HL-60 (cell line): ENCODE measurements at places on chromosomes 4 and X.

GRCh38 chr4:129645461-129645860 is 549.5 kb downstream of the C4orf33 start:
- DNase-seq = no peak

DNA sequence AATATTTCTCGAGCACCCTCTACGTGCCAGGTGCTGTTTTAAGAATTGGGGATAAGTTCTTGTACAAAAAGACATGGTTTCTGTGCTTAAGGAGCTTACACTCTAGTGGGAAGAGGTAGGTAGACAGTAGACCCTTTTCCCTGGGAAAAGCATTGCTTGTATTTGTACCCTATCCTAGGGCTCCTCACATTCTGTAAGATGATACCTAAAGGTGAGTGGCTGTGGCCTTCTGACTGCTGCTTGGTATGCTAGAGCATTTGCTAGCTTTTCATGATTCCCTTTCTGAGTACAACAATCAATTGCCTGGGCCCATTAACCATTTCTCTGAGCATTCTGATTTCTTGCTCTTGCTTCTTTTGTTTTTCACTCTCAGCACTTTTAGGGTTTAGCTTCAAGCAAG is 286.6 kb downstream of the ZIC3 start:
- no peak for DNase-seq

DNA sequence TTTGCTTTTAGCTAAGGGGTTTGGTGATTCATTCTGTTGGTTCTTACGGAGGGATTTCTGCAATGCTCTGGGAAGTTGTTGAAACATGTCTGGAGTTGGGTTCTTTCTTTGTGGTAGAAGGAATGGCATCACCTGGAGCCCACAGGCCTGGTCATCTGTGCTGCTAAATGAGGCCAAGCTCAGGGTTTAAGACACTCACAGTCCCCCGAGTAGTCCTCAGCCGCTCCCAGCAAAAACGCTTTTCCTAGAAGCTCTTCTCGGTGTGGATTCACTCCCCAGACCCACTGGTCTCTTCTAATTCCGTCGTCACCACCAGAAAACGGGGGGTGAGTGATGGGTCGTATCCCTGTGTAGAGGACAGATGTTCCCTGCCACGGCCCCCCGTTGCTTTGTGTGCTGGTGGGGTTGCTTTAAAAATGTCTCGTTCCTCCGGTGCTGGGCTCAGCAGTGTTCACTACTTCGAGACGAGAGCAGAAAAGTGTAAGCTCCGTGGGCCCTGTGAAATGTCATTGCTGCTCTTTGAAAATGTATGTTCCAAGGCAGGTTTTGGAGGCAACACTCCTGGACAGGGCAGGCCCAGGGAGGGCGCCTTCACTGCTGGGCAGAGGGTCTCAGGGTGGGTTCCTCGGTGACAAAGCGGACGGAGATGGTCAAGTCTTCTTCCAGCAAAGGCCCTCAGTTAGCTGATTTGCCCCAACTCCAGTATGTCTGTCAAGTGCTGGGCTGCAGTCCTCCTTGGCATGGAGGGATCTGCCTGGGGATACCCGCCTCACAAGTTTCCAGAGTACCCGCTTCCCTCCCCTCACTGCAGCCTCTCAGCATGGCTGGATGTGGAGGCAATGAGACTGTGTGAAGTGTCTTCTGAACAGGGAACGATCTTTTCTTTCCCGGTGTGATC is 37.3 kb downstream of the PSAPL1 start:
- no peak for DNase-seq

DNA sequence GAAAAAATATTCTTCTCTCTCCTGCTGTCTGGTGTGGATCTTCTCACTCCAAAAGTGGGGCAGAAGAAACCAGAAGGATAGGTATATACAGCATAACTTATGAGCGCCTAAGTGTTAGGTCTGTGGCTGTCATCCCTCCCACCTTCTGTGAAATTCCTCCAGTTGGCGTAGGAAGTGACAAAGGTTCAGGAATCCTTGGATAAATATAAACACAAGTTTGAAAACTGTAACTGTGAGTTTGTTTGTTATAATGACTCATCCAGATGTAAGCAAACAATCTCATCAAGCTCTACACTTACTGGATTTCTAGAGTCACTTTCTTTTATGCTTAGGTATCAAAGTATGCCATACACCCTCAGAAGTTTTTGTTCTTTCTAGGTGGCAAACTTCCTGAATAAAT is 405.2 kb downstream of the FAT4 start:
- no peak for DNase-seq

DNA sequence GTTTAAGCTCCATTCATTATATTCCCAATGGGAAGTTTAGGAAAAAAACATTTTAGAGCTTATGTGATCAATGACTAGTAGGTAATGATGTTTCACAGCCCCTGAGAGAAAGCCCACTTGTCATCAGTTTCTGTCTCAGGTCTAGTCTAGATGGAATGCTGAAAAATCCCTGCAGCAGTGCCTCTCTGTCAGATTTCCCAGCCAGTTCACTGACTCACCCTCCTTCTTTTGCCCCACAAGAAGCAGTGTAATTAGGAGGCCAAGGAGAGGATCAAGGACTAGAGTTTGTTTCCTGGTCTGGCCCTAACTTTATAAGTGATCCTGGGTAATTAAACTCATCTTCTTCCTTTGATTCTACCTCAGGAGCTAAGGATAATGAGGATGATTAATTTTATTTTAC is 118.7 kb upstream of the ANXA3 start:
- DNase-seq = no peak

- DNase-seq = no peak
Measured at GRCh38 chr4:68575081-68575480, 1.0 kb downstream of the UGT2B17 start.

GRCh38 chrX:87710580-87710979 is 193.0 kb downstream of the KLHL4 start:
- DNase-seq = no peak

- no peak for DNase-seq
Measured at GRCh38 chr4:25863347-25863784, 578 bp upstream of the SEL1L3 start.
